ENCODE measurements at places on chromosomes 5 and 9.
A peak's percentile ranks its signal among the peaks of the same experiment; 100 is the strongest.

GRCh38 chr9:86955042-86955441 is 7.7 kb upstream of the GAS1 start:
- DNase-seq: no peak

DNA sequence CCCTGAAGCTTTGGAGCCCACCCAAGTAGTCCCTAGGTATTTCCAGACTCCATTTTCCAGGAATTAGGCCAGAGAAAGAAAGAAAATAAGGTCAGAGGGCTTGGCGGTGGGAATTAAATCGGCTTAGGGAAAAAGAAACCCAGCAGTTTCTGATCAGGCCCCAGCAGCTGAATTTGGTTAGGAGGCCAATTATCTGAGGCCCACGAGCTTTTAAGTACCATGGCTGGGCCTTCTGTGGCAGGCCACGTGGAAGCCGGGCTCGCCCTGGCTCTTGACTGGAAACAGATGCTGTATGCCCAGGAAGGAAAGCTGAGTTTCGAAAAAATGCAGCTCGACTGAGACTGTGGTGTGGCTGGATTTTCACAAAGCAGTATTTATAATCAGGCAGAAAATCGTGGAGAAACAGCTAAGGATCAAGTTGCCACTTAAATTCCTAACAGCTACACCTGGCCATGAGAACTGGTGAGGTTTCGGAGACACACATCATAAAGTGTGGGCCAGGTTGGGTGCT is 75.1 kb upstream of the PANK3 start:
- no peak for DNase-seq

DNA sequence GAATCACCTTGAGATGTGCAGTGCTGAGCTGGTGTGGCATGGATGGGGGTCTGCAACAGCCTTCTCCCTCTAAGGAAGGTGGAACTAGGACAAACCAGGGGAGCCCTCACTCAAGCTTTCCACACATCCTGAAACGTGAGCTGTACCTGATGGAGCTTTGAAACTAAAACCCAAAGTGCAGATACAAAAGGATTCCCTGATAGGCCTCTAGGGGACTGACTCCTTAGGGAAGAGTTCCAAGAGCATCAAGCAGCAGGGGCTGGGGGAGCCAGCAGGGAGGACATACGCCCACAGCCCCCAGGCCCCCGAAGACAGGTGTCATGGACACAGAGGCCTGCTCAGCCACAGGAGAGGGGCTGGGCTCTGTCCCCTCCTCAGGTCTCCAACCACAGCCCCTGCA is 17.7 kb downstream of the ARHGEF37 start:
- DNase-seq: no peak

GRCh38 chr9:128454991-128455390 is 815 bp upstream of the ODF2 start:
- peak; percentile 59 for DNase-seq

- DNase-seq: no peak
These were observed 94.6 kb upstream of the TXNDC8 start for GRCh38 chr9:110432253-110432652.

DNA sequence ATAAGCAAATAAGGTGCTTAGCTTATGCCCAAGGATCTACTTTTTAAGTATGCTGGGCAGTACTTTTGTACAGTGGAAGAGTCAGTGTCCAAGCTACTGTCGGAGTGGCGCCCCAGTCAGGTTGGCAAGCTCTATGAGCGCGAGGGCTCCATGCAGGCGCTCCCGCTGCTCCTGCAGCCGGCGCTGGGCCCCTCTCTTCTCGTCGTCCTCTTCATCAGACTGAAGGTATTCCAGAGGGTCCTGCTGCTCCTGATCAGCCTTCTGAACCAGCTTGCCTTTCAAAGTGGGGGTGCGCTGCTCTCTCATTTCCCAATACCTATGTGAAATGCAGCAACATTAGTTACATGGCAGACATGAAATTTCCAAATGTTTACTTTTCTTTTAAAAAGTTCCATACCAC is 4.6 kb upstream of the SLC35D2 start:
- DNase-seq: no peak

DNA sequence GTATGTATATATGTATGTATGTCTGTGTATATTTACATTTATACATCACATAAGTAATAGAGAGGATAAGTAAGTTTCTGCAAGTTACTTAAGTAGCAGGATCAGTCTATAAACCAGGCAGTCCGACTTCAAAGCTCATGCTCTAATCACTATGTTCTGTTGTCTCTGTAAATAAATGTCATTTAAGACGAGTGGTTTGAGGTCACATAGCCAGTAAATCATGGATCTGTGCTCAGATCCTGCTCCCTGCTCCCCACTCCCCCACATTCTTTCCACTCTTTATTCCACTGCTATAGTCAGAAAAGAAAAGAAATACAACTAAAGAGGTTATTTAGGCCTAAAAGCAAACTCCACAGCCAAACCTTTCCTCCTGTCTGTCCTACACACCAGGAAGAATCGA is 90.4 kb downstream of the SERINC5 start:
- DNase-seq: no peak

DNA sequence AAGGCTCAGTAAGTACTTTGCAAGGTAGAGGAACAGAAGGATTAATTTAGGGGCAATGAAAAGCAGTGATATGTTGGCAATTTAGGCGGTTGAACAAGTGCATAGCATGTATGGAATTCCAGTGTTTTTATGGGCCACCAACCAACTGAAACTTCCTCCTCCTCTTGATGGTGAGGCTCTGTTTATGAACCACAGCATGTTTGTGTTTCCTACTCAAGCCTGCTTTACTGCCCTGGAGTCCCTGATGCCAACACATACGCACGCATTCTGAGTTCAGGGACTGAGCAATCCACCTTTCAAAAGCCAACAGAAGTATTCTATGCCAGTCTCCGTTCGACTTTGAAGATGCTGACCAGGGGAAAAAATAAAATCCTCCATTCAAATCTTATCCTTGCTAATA is 417.5 kb downstream of the EFNA5 start:
- no peak for DNase-seq

DNA sequence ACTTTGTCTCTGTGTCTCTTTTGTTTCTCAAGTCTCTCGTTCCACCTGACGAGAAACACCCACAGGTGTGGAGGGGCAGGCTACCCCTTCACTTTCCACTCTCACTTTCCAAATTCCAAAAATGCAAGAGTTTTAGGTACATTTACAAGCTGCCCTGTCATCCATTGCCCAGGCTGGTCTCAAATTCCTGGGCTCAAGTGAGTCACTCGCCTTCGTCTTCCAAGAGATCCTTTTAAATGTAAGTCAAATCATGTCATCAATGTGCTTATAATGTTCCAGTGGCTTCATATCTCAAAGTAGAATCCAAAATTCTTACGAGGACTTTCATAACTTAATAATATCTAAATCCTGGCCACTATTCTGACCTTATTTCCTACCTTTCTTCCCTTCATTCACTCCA is 20.4 kb upstream of the UGCG start:
- no peak for DNase-seq

DNA sequence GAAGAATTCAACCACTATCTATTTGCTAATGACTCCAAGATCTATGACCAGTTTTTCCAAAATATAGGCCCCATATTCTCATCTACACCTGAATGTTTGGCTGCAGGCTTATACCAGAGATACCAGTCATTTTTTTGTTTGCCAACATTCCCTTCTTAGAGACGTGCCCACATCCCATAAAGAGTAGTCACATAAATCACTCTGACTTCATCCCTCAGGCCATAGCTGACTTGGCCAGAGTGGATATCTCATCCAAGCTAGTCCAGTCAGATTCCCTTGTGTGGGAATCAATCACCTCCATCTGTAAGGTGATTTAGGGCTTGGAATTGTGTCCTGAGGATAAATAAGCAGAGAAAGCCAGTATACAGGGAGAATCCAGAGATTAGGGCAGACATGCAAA is 124.3 kb upstream of the SLC24A2 start:
- no peak for DNase-seq

- DNase-seq: no peak
These were observed 15.1 kb downstream of the PHF2 start for GRCh38 chr9:93591301-93592007.

DNA sequence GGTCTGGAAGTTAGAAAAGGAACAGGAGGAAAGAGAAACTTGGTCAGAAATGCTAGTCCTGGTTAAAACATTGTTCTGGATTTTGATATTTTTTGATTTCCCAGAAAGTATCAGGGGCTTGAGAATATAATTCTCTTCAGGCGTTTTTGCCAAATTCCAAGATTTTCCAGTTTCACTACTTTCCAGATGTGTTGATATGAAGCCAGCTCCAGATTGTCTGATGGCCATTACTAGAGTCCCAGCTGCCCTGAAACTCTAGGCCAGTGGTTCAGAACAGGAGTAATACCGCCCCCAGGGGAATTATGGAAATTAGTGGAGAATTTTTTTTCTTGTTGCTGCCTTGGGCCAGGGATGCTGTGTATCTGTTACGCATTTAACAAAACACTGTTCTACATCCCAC is 88.6 kb downstream of the KCNN2 start:
- DNase-seq: no peak

GRCh38 chr9:114008667-114009410 is 69.3 kb downstream of the AMBP start:
- no peak for DNase-seq

DNA sequence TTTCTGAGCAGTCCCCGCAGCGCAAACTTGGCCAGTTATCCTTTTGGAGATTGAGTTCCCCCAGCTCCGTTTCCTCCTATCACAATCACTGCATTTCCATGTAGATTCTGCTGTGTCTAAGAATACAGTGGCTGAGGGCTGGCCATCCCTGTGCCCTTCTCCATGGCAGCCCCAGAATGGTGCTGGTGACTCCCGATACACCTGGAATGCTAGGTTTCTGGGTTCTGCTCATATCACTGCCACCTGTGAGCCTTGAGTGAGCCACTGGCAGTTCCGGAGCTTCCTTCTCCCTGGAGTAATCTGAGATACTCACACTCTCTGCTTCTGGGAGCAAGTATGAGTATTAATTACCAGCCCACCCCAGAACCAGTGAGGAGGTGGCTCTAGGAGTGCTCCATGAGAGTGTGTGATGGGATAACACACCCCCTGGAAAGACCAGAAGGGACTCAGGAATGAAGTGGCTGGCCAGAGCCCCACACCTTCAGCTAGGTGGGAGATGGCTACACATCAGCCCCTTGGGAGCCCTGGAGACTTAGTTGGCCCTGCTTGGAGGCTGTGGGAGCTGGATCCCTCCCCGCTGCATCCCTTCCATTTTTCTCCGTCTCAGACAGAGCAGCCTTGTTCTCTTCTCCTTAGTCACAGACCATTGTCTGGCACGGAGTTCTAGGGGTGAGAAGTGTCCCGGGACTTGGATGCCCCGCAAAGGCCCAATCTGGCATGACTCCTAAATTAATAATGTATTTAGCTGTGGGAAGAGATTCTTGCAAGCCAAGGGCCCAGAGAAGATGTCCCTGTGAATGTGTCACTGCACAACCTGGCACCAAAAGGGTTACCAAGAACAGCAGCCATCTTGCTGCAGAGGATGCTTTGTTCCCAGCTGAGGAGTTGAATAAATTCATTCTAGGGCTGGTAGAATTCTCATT is 4.9 kb downstream of the PCDHGC5 start:
- no peak for DNase-seq

DNA sequence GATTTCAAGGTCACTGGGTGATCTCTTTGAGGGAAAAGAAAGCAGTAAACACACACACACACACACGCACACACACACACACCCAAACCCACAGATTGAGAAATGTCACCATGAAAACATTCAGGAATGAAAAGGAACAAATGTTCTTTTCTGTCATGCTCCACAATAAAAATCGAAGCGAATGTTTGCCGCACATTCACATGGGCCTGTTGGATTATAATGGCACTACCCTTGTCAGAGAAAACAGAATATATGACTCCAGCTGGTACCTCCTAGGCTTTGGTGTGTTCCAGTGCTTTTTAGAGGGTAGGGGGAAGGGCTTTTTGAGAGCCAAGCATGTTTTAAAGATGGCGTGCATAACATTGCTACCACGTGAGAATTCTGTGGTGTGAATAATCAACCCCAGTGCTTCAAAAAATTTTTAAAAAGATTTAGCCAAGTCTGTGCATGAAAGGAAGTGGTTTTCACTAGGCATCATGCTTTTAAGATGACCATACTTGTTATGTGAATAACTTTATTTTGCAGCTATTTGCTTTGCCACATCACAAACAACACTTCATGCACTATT is 120.8 kb upstream of the ZNF608 start:
- no peak for DNase-seq

DNA sequence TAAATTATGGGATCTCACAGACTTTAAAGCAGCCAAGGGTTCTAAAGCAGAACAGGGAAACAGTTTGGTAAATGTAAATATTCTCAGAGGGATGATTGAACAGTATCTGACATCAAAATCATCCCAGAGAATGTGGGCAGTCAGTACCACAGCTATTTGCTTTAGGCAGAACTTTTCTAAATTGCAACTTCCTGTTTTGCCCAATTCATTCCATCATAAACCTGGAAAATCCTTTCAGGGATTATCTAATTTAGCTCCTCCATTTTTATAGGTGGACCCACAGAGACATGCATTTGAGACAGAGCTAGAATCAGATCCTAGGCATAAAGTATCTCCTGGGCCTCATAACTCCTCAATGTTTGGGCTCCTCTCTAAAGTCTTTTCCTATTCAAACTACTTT is 12.4 kb downstream of the NR6A1 start:
- no peak for DNase-seq

DNA sequence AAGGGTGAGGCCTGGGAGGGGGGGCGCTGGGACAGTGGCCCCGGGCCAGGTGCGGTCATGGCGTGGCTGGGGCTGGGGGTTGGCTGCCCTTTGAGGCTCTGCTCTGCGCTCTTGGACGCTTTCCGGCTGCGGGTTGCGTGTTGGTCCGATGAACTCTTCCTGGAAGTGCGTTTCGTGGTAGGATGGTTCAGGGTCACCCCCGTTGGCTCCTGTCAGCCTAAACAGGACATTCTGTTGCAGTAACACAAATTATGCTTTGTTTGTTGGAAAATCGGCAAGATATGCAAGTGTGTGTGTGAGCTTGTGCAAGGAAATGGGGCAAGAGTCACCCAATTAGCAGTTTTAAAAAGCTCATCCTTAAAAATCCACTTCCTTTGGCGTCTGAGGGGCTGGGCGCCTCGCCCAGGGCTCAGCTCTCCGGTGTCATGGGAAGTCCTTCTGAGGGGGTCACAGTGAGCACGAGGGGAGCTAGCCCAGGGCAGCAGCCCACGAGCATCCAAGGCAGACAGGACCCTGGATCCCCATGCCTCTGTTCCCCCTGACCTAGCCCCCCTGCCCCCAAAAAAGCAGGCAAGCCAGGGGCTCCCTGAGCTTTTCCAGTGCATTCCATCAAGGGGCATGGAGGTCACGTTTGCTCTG is 22.2 kb upstream of the RNU6ATAC start:
- DNase-seq: no peak

All from NCI-H774 (cell line).